ENCODE measurements at places on chromosomes 7 and 10. TPM values are rescaled to one million over a fixed set of nuclear protein-coding genes. Genes with fewer than 3 reads are reported as not detected.

- DNase-seq: no peak
These were observed 186.2 kb downstream of the CFTR start for GRCh38 chr7:117666031-117666430.

NPFFR1 gene
- polyA plus RNA-seq: not detected

GRCh38 chr7:25994433-25994994 is 157.5 kb upstream of the NFE2L3 start:
- no peak for DNase-seq

WNT8B gene
- 0.04 TPM for polyA plus RNA-seq

KLF6 gene
- polyA plus RNA-seq: 41.8 TPM

GRCh38 chr7:34761627-34762026 is 103.6 kb downstream of the NPSR1 start:
- no peak for DNase-seq

STEAP1 gene
- 6.9 TPM for polyA plus RNA-seq

DNA sequence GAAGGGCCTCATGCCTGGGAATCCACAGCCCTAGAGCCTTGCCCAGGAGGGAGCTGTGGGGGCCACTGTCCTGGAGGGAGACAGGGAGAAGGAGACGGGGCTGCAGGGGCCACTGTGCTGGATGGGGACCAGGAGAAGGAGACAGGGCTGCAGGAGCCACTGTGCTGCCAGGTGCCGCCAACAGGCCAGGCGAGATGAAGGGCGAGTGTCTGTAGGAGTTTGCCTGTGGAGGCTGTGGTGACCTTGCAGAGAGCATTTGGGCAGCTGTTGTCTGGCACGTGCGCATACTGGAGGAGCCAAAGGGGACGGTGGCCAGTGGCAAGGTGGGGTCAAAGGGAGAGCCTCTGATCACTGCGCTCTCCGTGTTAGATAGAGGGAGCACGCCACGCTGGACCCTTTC is 79.2 kb downstream of the NKX6-2 start:
- DNase-seq: no peak
